Suprapubic skin (tissue), 4 donors: ENCODE measurements at places on chromosomes 4 and X. TPM values are rescaled to one million over a fixed set of nuclear protein-coding genes. Genes with fewer than 3 reads are reported as not detected.

DNA sequence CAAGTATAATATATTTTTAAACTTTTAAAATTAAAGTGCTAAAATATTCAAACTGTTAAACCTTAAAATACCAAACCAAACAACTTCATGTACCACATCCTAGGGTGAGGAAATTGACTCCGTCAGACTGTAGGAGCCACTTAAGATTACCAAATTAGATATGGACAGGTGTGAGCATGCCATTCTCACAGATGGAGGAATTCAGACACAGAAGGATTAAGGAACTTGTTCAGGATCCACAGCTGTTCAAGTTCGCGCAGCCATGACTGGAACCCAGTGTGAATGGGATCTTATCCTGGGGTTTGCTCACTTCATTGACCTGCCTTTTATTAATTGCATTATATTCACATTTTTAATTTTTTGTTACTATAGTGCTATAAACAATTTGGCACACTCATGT lies 224.9 kb upstream of the PCDH7 start:
- H3K27me3 ChIP-seq, result no peaks in the 10 kb centered on the region
- DNase-seq, result no peak
- no peak overlapping the region for H3K27ac ChIP-seq
- H3K4me1 ChIP-seq, result no peaks in the 10 kb centered on the region
- H3K4me3 ChIP-seq, result no peak overlapping the region
- no peaks in the 10 kb centered on the region for H3K36me3 ChIP-seq

GRCh38 chrX:40411340-40412111 lies 169.2 kb upstream of the ATP6AP2 start:
- H3K4me3 ChIP-seq, result no peak overlapping the region
- no peaks in the 10 kb centered on the region for H3K27me3 ChIP-seq
- no peak overlapping the region for H3K27ac ChIP-seq
- no peak for DNase-seq

The PCDH10 gene
- total RNA-seq, result not detected

GRCh38 chr4:2595952-2596552 lies 59.6 kb downstream of the FAM193A start:
- no peak overlapping the region for H3K27ac ChIP-seq
- no peak for DNase-seq
- H3K4me1 ChIP-seq, result peaks cover 29% of the 10 kb centered on the region
- no peaks in the 10 kb centered on the region for H3K36me3 ChIP-seq
- no peak overlapping the region for H3K4me3 ChIP-seq

DNA sequence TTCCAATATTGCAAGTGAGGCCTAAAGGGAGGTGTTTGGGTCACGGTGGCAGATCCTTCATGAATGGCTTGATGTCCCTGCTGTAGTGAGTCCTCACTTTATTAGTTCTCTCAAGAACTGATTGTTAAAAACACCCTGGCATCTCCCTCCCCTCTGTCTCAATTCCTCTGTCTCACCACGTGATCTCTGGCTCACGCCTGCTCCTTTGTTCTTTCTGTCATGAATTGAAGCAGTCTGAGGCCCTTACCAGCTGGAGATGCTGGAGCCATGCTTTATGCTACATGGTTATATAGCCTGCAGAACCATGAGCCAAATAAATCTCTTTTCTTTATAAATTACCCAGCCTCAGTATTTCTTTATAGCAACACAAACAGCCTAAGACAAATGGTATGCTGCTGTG lies 980.7 kb upstream of the GRIA3 start:
- no peak overlapping the region for H3K4me3 ChIP-seq
- H3K36me3 ChIP-seq, result no peaks in the 10 kb centered on the region
- no peaks in the 10 kb centered on the region for H3K4me1 ChIP-seq
- H3K27ac ChIP-seq, result no peak overlapping the region

The SGCB gene
- total RNA-seq, result 7.0 TPM

- no peaks in the 10 kb centered on the region for H3K27me3 ChIP-seq
- H3K4me1 ChIP-seq, result peaks cover 21% of the 10 kb centered on the region
- H3K4me3 ChIP-seq, result peak overlapping the region; percentile 62
- no peaks in the 10 kb centered on the region for H3K36me3 ChIP-seq
Observed at GRCh38 chr4:113979905-113980615, 613 bp upstream of the ARSJ start.

The ODAPH gene
- not detected for total RNA-seq

GRCh38 chr4:40321574-40322275 lies 13.4 kb upstream of the CHRNA9 start:
- H3K4me3 ChIP-seq, result no peak overlapping the region
- no peak for DNase-seq
- no peaks in the 10 kb centered on the region for H3K36me3 ChIP-seq
- H3K27ac ChIP-seq, result no peak overlapping the region
- no peaks in the 10 kb centered on the region for H3K27me3 ChIP-seq

DNA sequence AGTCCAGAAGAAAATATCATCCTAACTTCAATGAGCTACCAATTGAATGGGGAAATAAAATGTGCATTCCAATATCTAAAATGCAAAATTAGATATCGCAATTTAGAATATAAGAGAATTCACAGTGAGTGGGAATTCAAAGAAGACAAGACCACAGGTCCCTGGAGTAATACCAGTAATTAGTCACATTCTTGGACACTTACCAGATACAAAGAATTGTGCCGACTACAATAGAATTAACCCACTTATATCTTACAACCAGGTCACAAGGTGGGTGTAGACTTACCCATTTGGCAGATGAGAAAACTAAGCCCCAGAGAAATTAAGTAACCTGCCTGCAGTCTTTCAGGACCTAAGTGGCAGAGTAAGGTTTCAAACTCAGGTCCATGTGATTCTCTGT lies 84.3 kb upstream of the C1QTNF7 start:
- H3K27me3 ChIP-seq, result no peaks in the 10 kb centered on the region
- no peaks in the 10 kb centered on the region for H3K36me3 ChIP-seq
- DNase-seq, result no peak
- H3K4me3 ChIP-seq, result no peak overlapping the region
- no peak overlapping the region for H3K27ac ChIP-seq

The DCAF8L2 gene
- not detected for total RNA-seq

DNA sequence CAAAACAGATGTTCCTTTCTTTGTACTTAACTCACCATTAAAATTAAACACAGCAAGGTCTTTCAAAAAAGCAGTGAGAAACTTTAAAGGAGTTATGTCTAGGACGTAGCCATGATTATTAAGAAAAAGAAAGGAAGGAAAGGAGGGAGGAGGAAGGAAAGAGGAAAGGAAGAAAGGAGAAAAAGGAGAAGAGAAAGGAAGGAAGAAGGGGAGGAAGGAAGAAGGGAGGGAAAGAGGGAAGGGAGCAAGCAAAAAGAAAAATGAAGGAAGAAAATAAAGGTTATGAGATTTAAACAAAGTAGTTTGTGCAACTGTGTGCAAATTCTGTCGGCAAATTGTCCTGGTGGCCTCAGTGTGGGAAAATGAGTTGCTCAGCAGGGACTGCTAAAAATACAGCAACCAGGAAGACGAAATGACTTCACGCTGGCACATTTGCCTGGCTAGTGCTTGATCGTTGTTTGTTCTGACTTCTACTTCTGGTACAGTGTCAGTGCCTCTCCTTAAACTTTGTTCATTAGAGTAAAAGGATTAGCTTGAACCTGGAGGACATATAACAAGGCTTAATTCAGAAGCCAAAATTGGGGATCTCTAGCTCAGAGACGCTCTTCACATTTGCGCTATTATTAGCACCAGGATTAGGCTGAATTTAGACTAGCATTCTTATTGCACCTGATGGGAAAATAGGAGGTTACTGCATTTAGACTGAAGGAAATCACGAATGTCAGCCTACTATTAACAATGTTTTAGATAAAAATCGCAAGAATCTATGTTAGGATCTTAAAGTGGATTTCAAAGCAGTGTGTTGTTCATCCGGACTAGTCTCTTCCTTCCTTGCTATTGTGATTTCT lies 81.2 kb downstream of the DCK start:
- no peaks in the 10 kb centered on the region for H3K4me1 ChIP-seq
- no peak overlapping the region for H3K4me3 ChIP-seq
- no peak overlapping the region for H3K27ac ChIP-seq
- no peaks in the 10 kb centered on the region for H3K36me3 ChIP-seq
- H3K27me3 ChIP-seq, result no peaks in the 10 kb centered on the region

The RAB39B gene
- total RNA-seq, result not detected

DNA sequence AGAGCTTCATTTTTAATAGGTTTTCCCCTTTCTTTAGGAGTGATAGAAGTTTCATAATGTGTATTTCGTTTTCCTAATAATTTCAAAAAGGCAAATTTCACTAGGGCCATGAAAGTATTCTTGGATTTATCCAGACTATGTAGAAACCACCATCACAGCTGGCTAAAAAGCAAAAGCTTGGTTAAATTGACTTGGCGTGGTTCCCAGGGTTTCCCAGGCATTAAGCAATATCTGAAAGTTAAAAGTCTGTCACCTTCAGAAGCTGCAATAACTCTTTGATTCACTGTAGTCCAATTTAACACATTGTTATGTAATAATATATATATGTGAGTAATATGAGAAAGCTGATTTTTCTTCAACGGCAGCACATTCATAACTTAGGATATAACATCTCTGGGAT lies 38.3 kb downstream of the NDNF start:
- H3K27ac ChIP-seq, result no peak overlapping the region
- H3K4me1 ChIP-seq, result no peaks in the 10 kb centered on the region
- H3K27me3 ChIP-seq, result no peaks in the 10 kb centered on the region
- no peak overlapping the region for H3K4me3 ChIP-seq

- no peaks in the 10 kb centered on the region for H3K4me1 ChIP-seq
- no peak overlapping the region for H3K27ac ChIP-seq
- H3K36me3 ChIP-seq, result no peaks in the 10 kb centered on the region
- no peaks in the 10 kb centered on the region for H3K27me3 ChIP-seq
- DNase-seq, result no peak
Observed at GRCh38 chr4:127124919-127125318, 507.8 kb upstream of the INTU start.

DNA sequence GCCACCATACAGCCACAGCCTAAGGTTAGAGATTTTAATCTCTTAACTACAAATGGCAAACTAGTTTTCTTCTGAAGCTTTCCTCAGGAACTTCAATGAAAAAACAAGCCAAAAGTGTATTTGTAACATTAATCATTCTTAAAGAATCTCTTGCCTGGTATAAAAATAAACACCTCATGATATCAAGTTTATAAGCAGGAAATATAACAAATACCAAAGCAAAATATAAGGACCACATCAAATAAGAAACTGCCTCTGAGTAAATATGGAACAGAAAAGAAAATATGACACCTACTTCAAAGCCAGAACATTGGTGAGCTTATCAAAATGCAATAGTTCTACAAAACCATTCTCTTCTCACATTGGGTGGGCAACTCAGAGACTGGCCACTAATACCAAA lies 89.9 kb downstream of the GPC4 start:
- no peak for DNase-seq
- H3K36me3 ChIP-seq, result no peaks in the 10 kb centered on the region
- H3K27ac ChIP-seq, result no peak overlapping the region
- no peaks in the 10 kb centered on the region for H3K27me3 ChIP-seq

DNA sequence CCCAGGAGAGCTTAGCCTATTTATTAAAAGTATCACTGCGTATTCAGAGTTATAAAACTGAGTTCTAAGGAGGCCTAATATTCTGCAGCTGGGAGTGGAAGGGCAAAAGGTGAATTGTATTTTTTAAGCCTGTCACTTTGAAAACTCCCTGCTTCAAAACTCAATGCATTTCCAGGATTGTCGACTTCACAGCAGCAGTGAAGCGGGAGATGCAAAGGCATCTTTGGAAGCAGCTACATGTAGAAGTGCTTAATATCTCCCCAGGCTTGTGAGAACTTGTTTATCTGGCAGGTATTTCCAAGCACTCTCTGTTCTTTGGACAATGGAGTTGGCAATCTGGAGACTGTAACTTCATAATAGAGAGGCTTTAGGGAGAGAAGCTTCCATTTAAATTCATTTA lies 717.5 kb upstream of the SLIT2 start:
- no peak for DNase-seq
- no peak overlapping the region for H3K27ac ChIP-seq
- no peaks in the 10 kb centered on the region for H3K36me3 ChIP-seq
- no peaks in the 10 kb centered on the region for H3K27me3 ChIP-seq
- no peaks in the 10 kb centered on the region for H3K4me1 ChIP-seq

DNA sequence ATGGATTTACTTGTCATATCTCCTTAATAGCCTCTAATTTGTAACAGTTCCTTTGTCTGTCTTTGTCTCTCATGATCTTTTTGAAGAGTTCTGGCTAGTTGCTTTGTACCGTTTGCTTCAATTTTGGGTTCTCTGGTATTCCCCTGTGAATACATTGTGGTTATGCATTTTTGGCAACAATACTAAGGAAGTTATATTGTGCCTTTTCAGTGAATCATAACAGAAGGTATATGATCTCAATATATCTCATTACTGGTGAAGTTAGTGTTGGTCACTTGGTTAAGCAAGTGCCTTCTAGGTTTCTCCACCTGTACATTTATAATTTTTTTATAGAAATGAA lies 48.6 kb downstream of the DCLK2 start:
- H3K27me3 ChIP-seq, result no peaks in the 10 kb centered on the region
- no peaks in the 10 kb centered on the region for H3K36me3 ChIP-seq
- no peaks in the 10 kb centered on the region for H3K4me1 ChIP-seq
- no peak for DNase-seq

DNA sequence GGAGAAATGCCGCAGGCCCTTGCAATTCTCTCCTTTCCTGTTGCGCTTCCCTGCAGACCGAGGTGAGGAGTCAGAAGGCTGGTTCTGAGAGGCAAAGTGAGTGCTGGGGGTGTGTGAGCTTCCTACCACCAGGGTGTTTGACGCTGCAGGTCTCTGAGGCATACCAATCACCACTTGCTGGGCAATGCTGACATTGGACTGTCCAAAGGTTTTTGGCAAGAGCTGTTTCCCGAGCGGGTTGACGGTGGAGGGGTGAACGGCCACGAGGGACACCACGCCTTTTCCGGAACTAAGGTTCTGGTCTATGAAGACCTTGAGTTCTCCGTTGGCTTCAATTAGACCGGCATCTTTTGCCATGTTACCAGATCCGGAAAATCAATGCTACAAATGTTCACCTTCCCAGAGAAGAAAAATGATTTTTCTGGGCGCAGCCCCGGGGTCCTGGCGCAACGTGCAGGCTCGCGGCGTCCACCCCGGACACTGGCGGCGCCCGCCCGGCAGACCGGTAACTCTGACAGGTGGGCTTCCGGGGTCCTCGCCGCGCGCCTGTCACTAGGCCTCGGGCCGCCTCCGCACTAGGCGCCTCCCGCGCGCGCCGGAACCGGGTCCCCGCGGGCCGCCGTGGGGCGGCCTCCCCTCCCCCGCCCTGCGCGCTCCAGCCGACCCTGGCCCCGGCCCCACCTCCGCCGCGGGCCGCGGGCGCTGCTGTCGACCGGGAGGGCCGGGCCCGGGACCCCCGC lies 44.9 kb upstream of the FAM47C start:
- no peaks in the 10 kb centered on the region for H3K4me1 ChIP-seq
- no peak for DNase-seq
- no peaks in the 10 kb centered on the region for H3K36me3 ChIP-seq

- H3K27me3 ChIP-seq, result no peaks in the 10 kb centered on the region
- H3K4me3 ChIP-seq, result peak overlapping the region; percentile 70
- no peaks in the 10 kb centered on the region for H3K36me3 ChIP-seq
- no peak for DNase-seq
Observed at GRCh38 chrX:71534773-71535544, 2.1 kb downstream of the OGT start.

The SPP1 gene
- total RNA-seq, result not detected

The ZNF718 gene
- 20.5 TPM for total RNA-seq

GRCh38 chr4:14636563-14636962 lies 365.7 kb upstream of the CPEB2 start:
- H3K4me1 ChIP-seq, result no peaks in the 10 kb centered on the region
- no peak overlapping the region for H3K4me3 ChIP-seq
- H3K27ac ChIP-seq, result no peak overlapping the region
- no peak for DNase-seq
- no peaks in the 10 kb centered on the region for H3K36me3 ChIP-seq

The ETDB gene
- not detected for total RNA-seq

- no peak overlapping the region for H3K27ac ChIP-seq
- H3K4me3 ChIP-seq, result no peak overlapping the region
- DNase-seq, result no peak
- no peaks in the 10 kb centered on the region for H3K4me1 ChIP-seq
- no peaks in the 10 kb centered on the region for H3K36me3 ChIP-seq
Observed at GRCh38 chr4:176546975-176547374, 227.2 kb downstream of the SPCS3 start.
